NCI-H2171 (cell line): ENCODE measurements at places on chromosomes 3 and 15.

DNA sequence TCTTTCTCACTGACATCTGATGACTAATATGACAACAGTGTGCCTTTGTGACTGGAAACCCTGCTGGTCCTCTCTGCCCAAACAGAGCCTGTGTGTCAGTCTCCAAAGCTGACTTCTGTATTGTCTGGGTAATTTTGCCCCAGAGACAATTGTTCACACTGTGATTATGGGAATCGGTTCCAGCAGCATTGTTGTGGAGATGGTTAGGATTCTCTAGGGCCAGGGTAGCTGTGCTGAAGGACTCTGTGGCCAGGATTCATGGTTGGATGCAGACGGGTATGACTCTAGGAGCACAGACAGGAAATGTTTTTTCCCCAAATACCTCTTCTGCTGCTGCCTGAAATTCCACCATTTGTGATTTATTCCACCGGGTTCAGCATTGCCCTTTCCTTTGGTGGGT is 57.5 kb upstream of the ITGA11 start:
- no peak for DNase-seq

DNA sequence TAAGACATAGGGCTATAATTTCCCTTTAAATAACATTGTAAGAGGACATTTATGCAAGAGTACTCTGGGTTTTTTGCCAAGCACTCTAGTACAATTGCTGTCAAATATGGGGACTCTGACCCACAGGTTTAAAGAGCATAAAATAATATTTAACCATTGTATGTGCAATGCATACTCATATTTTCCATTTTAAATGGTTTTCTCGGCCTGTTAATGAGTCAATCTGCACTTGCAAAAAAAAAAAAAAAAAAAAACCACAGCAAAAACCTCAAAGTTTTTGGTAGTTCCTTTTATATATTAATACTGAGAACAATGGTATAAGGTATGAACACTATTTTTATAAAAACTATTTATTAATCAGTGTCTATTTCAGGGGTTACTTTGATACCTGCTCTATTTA is 304.0 kb upstream of the CBLB start:
- DNase-seq = no peak

DNA sequence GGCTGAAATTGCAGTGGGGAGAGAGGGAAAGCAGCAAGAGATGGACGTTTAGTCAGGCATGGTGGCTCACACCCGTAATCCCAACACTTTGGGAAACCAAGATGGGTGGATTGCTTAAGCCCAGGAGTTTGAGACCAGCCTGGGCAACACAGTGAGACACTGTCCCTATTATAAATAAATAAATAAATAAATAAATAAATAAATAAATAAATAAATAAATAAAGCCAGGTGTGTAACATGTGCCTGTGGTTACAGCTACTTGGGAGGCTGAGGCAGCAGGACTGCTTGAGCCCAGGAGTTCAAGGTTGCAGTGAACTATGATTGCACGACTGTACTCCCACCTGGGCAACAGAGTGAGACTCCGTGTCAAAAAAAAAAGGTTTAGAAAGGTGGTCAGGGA is 54.0 kb upstream of the ARPP19 start:
- DNase-seq = no peak

GRCh38 chr3:150889106-150889505 is 16.1 kb downstream of the MINDY4B start:
- DNase-seq = no peak

DNA sequence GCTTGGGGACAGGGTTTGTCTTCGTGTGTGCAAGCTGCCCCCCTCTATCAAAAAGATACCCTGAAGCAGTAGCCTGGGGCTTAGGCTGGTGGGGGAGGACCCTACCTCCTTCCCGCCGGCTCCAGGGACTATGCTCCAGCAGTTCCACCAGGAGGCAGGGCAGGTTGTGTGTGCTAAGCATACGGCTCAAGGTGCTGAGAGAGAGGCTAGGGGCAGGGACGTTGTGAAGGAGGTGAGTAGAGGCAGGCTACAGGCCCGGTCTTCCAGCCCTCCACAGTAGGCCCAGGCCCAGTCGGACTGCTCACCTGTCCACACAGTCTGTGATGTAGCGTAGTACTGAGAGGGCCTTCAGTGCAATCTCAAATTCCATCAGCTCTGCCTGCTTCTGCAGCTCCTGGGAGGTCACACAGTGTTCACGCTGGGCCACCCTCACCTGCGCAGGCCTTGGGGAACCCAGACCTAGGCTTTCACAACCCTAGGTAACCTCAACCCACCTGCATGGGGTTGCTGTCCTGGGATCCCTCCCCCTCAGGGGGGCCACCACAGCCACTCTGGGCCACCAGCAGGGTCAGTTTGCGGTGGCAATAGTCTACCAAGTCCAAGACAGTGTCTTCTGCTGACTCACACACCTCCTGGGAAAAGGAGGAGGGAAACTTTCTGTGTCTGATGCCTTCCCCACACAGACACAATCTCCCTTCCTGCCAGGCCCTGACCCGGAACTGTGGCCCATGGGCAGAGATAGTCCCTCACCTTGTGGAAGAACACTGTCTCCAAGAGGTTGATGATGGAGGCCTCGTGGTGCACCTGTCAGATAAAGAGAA is 2.4 kb upstream of the RASSF1 start:
- no peak for DNase-seq

DNA sequence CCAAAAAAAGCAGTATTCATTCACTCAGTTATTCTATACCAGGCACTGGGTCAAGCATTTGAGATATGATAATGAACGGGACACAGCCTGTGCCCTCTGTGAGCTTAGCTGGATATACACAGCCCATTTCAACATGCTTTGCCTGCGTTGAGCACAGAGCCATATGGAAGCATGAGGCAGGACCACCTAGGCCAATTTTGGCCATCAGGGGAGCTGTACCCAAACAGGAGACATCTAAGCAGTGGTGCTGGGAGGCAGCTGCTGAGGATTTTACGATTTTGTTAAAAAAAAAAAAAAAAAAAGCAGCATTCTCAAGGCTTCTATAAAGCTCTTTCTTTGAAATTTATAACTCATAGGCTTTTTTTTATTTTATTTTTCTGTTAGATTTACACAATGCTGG is 87.2 kb upstream of the SLC2A2 start:
- DNase-seq = peak; percentile 35

- DNase-seq = no peak
These were observed 4.5 kb downstream of the CPN2 start for GRCh38 chr3:194346621-194347020.

DNA sequence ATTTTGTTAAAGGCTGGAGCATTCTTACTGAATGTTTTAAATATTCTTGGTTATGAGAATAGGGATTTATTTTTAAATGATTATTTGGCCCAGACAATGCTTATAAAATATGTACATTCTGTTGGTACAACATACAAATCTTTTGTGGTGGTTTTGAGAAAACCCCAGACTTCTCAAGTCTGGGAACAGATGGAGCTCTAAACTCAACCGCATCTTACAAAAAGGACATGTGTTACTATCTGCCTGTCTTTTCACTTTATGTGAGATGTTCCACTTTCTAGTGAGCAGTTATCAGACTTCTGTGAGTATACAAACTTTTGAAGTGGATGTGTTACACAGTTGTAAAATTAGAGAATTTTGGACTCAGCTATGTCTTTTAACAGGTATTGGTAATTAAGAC is 135.5 kb upstream of the RBMS3 start:
- no peak for DNase-seq

- no peak for DNase-seq
These were observed 33.8 kb downstream of the SLCO3A1 start for GRCh38 chr15:91887321-91887720.

DNA sequence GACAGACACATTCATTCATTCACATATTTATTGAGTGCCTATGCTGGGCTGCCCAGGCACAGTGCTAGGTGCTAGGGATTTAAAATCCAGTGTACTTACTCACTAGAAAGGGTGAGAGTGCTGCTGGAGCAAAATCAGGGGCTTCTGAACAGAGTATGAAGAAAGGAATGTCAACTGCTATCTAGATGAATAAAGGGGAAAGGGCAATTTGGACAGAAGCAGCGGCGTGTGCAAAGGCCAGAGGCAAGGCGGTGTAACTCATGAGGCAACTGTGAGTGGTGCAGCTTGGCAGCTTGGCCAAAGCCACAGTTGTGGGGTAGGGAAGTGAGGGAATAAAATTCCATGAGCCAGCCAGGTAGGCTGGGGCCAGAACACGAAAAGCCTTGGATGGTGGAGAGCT is 76.7 kb downstream of the RAD18 start:
- DNase-seq = no peak

GRCh38 chr3:191356631-191357439 is 26.5 kb upstream of the UTS2B start:
- DNase-seq = no peak

DNA sequence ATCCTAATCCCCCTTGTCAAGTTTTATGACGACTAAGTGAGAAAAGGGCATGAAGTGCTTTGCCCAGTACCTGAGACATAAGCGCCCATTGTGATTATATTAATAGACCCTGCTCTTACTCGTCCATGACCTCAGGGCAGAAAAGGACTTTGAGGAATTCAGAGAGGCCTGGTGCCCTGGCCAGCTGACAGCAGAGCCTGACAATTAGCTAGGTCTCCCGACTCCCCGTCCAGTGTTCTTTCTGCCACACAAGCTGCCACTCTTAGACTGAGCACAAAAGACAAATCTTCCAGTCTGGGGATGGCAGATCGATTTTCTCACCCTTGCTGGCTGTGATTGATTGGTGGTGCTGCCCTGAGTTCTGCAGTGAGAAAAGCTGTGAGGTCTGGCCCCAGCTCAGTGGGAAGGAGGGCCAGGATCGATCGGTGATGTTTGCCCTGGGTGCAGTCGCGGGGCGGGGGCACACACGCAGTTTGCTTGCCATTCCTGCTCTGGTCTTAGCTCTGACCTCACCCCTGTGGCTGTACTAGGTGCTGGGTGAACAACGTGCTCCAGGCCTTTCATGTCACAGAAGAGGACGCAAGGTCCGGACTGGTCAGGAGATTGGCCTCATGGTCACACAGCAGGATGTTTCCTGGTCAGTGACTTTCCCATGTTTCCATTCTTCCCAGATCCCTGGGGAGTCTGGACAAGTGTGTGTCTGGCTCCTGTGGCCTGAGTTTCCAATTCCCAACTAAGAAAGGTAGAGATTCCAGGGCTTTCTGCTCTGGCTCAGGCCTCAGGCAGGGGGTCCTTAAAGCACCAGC is 67.4 kb upstream of the TLE3 start:
- no peak for DNase-seq

DNA sequence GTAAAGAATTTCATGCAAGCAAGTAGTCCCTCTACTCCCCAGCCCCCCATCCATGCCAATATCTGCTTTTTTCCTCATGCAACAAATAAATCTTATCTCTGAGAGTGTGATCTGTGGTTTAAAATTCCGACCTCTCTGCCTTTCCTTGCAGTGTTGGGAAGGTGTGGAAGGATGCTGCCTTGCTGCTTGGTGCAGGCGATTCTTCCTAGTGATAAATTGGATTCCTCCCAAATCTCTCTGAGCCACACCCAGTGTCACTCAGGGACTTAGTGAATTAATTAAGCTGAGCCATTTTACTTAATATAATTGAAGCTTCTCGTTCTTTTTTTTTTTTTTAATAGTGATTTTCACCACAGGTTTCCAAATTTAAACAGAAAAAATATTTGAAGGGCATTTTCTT is 3.4 kb downstream of the GAP43 start:
- DNase-seq = peak; percentile 5

DNA sequence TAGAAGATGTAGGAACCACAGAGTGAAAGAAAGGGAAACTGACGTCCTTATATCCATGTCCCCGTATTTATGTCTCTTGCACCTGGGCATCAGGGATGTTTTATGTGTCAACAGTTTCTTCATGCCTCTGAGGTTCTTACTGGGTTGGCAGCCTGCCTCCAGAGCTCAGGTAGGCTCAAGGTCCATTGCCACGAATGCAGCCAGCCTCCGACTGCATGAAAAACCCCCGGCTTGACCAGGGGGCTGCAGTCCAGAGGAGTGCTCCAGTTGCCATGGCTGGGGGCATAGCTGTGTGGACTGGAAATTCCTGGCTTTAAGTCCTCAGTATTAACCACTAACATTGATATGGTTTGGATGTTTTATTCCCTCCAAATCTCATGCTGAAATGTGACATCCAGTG is 2.8 kb upstream of the CSPG5 start:
- DNase-seq = no peak

GRCh38 chr15:31320022-31320421 is 6.6 kb upstream of the KLF13 start:
- DNase-seq = no peak

GRCh38 chr3:99468918-99469317 is 169.5 kb upstream of the COL8A1 start:
- DNase-seq = no peak

DNA sequence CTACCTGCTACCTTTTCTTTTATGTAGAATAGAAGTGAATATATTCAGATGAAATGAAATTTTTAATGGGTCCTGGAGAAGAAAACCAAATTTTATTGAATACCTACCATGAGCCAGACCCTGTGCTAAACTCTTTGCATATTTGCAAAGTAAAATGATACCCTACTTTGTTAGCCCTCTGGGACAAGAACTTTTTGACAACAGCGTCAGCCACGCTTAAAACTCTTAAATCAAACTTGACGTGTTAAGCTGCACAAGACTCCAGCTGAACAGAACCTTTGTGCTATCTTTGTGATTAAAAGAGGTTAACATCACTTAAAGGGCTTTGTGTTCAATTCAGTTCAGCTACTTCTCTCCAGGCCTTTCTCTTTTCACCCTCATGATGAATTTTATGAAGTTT is 316.5 kb downstream of the MEX3B start:
- no peak for DNase-seq

- DNase-seq = peak; percentile 3
These were observed 1.8 kb upstream of the PLXND1 start for GRCh38 chr3:129608087-129608935.

DNA sequence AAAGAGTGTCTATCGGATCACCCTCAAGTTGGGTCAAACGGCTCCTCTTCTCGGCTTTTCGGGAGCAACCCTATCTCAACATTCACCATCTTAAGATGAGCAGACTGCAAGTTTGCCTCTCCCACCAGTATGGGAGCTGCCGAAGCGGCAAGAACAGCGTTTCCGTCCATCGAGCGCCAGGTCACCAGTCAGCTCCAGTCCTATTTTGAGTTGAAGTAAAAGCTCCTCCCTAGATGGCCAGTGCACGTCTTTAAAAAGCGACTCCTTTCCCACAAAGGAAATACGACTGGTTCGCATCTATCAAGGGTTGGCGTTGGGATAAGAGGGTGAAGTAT is 369 bp upstream of the U2SURP start:
- DNase-seq = no peak

DNA sequence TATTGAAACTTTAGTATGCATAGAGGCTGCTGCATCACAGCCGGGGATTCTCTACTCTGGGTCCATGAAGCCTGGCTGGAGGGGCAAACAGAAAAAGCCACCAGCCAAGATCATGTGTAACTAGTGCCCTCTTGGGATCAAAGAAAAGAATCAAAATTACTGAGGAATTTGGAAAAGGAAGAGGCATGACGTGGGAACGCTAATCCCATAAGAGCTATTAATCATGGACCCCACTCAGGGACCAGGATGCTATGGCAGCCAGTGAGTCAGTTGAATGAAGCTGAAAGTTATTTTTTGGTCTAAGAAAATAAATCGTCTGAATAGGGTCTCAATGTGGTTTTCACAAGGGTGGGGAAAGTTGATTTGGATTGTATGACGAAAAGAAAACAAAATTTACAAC is 1165.1 kb downstream of the ROBO2 start:
- peak; percentile 3 for DNase-seq

- peak; percentile 46 for DNase-seq
These were observed 285.4 kb upstream of the ROPN1 start for GRCh38 chr3:124277144-124277890.
